ENCODE measurements at places on chromosomes 7 and 10.

DNA sequence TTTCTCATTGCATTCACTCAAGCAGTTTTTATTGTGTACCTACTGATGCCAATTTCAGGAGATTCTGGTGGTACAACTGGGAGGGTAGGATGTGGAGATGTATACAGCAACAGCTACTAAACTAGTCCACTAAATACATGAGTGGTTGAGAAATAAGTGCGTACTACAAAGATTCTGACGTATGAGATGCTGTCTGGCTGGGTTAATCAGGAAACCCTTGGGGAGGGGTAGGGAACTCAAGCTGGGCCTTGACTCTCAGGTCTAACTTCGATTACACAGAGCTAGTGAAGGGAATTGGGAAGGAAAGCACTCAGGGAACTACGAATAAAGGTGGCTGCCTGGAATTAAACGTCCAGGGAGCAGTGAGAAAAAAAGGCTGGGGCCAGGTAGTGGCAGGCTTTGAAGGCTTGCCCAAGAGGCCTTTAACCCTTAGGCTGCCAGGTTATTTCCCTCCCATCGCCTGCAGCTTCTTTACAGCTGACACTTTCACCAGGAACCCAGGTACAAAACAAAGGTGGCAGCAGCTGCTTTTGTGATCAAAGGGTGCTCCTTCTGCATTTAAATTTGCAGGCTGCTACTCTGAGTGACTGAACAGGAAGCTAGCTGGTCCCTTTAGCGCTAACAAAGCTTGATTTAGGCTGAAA lies 3.2 kb downstream of the MMS19 start:
- DNase-seq: no peak

DNA sequence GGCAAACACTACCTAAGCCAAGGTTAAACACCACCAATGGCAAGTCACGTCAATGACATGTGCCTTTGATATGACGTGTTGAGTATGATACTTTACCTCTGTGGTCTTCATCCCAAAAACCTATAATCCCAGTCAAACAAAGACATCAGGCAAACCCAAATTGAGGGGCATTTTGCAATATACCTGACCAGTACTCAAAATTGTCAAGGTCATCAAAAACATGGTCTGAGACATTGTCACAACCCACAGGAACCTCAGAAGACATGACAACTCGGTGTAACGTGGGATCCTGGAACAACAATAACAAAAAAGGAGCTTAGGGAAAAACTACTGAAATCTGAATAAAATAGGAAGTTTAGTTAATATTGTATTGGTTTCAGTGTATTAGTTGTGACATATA lies 7.2 kb downstream of the FAM237B start:
- no peak for DNase-seq

DNA sequence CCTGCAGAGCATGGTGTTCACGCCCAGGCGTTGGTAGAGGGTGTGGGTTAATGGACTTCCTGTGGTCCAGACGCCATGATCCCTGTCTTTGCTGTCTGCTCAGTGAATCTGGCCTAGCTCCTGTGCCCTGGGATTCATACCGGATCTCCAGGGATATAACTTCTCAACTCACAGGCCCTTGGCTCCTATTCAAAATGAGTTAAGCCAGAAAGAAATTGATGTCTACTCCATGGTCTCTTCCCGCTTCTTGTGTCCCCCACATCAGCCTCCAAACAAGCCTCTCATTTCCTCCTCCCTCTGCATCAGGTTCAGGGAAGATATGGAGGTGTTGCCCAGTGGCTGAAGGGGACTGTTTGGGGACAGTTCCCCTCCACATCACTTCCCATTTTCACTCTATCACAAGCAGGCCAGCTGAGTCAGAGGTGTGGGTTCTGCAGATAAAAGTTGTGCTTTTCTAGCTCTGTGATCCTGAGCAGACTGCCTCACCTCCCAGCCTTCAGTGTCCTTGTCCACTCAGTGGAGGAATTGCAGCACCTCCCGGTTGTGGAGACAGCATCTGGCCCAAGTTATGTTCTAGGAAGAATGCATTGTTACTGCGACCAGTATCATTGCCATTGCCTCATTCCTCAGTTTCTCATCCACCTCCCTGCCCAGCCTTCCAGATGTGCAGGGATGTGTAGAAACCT lies 22.5 kb downstream of the AKR1E2 start:
- no peak for DNase-seq

- no peak for DNase-seq
Measured at GRCh38 chr7:82528577-82529310, 85.2 kb upstream of the CACNA2D1 start.

- DNase-seq: no peak
Measured at GRCh38 chr10:14736600-14737081, 38.1 kb downstream of the FAM107B start.

DNA sequence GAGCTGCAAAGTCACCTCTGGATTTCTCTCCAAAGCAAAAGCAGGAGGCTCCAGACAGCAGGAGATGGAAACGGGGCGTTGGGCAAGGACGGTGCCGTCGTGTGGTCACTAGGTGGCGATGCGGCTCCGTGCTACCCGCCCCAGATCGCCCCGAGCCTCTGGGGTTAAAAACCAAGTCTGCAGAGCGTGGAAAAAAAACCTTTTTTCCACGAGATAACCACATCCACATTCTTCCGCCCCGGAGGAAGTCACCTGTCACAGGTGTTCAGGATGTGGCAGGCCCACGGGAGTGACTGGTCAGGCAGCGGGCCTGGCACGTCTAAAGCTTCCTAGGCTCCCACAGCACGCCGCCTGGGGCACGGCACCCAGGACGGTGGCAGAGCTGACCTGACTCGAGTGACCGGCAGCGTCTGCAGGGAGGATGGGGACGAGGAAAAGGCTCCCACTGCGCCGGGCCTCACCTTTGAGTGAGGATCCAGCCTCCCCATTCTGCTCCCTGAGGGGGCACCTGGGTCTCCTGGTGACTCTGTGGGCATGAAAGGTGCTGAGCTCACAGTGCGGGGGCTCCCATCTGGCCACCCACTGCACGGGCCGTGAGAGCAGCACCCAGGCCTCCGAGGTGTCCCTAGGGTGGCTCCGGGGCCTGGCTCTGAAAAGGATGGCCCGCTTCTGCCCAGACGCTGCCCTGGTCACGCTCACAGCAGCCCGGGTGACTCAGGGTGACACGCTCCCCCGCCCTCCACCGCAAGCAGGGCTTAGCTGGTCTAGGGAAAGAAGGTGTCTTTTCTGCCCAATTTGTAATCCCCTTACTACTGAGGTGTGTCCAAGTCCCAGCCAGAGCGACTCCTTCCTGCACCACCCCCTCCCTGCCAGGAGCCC lies 71.3 kb upstream of the TNRC18 start:
- peak; percentile 73 for DNase-seq

DNA sequence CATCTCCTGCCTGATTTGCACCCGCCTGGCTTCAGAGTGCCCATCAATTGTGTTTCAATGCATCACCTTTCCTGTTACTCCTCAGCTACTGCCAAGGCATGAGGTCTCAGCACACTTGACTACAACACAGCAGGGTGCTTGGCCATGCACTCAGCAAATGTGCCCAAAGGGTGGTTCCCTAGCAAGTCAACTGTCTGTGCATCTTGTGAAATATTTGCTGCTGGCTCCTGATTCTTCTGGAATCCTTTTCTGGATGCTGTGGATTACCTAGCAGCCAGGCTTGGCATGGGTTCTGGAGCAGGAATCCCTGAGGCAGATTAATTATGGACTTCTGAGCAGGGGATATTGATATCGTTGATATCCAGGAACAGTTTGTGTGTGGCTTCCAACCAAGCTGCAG lies 662.6 kb upstream of the MGMT start:
- DNase-seq: no peak

DNA sequence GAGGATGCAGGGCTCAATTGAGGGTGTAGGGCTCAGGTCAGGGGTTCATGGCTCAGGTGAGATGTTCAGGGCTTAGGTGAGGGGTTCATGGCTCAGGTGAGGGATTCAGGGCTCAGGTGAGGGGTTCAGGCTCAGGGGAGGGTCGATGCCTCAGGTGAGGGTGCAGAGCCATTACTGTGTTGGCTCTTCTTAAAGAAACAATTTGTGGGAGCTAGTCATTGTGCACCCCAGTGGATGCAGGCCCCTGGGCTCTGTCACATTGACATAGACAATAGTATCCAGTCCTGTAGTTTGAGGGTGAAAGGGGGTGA lies 86.7 kb downstream of the ADCY1 start:
- DNase-seq: no peak

DNA sequence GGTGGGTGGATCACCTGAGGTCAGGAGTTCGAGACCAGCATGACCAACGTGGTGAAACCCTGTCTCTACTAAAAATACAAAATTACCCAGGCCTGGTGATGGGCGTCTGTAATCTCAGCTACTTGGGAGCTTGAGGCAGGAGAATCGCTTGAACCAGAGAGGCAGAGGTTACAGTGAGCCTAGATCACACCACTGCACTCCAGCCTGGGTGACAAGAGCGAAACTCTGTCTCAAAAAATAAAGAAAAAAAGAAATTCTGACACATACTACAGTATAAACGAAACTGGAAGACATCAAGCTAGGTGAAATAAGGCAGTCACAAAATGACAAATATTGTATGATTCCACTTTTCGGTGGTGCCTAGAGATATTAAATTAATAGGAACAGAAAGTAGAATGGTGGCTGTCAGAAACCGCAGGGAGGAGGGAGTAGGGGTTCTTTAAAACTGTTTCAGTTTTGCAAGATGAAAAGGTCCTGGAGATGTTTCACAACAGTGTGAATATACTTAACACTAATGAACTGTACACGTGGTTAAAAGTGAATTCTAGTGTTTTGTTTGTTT lies 23.2 kb downstream of the PILRA start:
- no peak for DNase-seq

DNA sequence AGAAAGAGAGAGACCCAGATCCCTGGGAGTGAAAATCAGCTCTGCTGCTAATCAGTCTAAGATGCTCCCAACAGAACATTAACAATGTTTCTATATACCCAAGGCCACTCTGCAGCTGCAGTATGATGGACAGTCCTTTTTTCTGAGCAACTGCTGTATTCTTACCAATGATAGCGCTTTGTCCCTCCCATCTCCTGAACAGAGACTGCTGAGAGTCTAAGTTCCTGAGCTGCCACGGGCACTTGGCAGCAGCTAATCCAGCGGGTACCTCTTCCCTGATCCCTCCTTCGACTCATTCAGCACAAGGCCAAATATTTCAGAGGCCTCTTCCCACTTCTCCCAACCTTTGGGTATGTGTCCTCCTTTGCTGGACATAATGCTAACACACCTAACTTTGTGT lies 7.7 kb downstream of the CPVL start:
- no peak for DNase-seq

- DNase-seq: no peak
Measured at GRCh38 chr7:136123352-136123751, 146.2 kb upstream of the MTPN start.

DNA sequence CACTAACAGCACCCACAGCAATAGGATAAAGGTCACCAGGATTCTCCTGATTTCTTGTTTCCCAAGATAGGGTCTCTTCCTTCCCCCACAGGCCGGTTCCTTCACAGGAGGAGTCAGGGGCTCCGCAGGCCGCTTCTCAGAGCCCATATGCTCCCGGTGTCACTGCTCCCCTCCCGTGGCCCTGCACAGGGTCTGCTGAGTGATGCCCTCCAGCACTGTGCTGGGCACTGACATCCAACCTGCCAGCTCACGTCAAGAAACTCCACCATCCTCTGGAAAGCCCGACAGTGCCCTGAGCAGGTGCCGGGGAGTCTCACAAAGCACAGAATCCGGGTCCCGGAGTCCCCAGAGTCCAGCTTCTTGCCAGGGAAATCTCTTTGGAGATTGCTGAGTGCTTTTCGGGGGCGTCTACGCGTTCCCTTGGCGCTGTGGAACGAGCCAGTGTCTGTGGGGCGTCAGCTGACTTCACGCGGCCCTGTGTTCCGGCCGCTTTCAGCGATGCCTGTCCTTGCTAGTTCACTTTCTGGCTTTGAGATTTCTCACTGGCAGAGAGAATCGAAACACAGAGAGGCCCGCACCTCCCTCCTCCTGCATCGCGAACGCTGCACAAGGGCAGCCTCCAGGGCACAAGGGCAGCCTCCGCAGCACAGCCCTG lies 567.5 kb downstream of the DNAJB6 start:
- DNase-seq: no peak

- no peak for DNase-seq
Measured at GRCh38 chr7:8296362-8296659, 34.3 kb upstream of the ICA1 start.

DNA sequence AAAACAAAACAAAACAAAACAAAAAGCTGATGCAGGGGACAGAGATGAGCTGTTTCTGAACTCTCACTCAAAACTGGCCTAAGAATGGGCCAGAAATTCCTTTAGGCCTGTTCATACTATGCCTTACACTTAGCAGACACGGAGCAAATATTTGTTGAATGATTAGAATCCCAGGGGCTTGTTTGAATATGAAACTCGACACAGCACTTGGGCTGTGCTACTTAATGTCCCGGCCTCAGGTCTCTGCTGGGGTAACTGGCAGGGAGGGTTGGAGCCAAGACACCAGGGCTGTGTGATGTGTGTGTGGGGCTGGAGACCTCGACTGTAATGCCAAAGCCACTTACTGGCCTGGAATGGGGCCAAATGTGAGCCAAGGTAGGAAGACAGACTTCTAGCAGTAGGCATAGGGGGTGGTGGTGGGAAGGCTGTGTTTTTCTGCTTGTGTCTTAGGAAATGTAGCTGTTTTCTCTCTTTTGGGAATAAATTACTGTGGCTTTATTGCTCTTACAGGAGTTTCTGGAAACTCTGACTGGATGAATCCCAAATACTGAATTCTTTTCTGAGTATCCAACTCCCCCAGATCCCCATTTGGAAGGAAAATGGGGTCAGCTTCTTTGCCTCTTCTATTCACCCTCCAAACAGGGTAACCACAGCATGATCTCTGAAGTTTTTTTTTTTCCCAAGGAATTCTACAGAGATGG lies 66.7 kb downstream of the EMX2 start:
- DNase-seq: no peak

DNA sequence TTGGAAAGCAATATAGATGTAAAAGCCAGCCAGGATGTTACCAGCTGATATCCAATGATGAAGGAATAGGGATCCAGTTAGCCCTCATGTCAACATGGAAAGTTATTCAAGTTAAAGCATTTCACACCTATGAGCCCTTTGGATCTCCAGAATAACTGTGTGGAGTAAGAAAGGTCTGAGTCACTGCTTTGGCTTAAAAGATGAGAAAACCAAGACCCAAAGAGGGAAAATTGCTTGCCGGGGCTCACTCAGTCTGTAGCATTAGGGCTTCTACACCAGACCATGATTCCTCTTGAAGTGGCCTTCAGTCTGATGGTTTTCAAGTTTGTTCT lies 12.6 kb downstream of the LSM5 start:
- DNase-seq: no peak

GRCh38 chr7:32428546-32428945 lies 61.6 kb downstream of the LSM5 start:
- no peak for DNase-seq

DNA sequence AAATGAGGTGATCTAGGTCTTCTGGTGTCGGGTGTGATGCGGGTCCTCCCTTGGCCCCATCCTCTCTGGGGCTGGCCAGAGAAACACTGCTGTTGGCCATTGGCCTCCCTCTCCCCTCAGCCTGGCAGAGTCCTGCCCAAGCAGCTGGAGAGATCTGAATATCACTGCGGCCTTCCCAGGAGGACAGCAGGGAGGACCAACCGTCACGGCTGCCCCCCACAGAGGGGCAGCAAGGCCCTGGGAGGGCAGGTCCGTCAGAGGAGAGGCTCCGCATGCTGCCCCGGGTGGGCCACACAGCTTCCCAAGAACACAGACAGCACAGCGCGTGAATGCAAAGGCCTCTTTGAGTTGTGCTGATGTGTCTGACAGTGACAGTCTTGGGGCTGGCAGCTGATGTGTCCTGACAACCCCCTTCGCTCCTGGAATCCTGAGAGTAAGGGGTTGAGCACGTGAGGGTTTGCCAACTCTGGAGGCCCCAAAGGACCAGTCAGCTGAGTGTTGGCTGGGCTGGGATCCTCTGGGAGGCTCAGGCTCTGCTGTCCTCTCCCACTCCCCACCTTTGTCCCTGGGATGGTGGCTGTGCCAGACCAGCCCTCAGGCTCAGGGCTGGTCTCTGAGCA lies 132.5 kb upstream of the UNC5B start:
- DNase-seq: no peak
